ENCODE measurements at places on chromosomes 2 and 18.

DNA sequence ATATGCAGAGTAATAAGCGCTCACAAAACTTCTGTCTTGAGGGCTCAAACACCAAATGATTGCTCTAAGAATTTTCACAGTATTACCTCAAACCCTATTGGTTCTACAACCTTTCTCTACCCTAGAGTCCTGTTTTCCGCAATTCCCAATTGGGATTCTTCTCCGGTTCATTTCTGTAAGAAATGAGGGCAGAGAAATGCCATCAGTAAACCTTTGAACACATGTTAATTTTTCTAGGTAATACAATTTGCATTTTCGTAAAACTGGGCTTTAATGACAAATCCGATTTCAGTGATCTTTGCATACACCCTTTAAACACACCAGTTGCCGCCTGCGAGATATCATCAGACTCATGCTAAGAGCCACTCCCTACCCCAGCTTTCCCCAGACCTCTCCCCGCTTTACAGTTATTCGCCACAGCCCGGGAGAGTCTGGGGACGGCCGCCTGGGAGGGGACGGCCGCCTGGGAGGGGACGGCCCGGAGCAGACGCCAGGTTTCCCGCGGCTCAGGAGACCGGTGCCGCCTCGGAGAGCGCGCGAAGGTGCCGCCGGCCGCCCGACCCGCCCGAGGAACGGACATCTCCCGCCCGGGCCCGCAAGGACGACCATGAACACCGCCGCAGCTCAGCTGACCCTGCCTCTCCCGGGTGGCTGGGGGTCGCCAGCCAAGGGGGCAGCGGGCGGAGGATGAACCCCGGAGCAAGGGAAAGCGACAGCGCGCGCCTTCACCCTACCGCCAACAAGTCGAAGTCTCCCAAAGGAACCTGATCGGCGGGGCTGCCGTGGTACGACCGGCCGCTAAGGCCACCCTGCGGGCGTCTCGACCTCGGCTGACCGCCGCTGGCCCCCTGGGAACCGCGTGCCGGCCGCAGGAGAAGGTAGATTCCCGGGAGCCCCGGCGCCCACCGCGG, 463 bp downstream of the SMC6 start:
- DNase-seq: peak; percentile 27

DNA sequence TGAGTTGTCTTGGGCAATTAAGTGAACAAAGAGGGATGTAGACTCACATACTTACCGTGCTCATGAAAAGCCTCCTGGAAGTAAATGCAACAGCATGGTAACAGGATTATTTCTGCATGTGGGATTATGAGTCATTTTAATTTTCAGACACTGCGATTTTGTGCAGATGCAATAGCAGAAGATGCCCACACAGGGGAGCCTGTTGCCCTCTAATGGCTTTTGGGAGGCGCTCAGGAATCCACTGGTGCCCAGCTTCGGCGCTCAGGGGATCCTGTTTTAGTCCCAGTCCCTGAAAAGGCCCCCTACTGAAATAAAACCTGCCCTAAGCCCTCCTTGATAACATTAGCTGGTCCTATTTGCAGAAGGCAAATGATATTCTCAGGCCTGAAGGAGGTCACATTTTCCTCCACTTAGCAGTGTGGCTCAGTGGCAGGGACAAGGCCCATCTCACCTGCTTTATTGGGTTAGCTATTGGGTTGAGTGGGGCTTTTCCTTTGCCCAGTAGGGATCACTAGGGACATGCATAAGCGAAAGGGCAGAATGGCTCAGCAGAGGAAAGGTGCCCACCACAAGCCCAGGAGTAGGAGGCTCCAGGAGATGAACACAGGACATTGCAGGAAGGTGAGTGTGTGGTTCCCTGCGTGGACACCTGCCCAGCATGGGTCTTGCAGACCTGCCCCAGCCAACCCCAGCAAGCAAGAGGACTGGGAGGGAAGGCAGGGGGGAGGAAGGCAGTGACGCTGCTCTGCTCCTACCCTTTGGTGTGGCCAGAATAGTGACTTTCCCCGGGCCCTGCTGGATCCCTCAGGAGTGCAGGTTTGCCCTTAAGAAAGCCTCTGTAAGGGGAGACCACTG, 26.5 kb upstream of the KCNS3 start:
- DNase-seq: peak; percentile 32

- no peak for DNase-seq
These were observed 46.3 kb downstream of the MTCL1 start for GRCh38 chr18:8751692-8752091.

DNA sequence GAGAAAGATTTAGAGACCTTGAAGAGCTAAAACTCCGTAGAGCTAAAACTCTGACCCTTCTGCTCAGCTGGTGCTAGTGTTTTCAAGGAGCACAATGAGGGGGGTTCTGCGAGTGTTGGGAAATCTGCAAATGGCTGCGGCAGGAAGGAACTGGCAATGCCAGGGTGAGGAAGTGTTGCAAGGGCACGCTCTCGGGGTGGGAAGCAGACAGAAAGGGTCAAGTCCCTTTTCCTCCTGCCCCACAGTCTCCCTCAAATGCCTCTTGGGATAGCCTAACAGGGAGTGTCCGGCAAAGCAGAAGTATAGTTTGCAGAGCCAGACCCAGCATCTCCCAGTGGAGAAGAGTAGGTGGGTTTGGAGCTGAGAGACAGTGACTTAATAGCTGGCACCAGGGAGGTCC, 60.5 kb downstream of the NCAPH start:
- DNase-seq: no peak

- DNase-seq: no peak
These were observed 278.5 kb downstream of the SRBD1 start for GRCh38 chr2:45332567-45332966.

GRCh38 chr18:23650968-23651927, 11.5 kb downstream of the ANKRD29 start:
- DNase-seq: no peak

DNA sequence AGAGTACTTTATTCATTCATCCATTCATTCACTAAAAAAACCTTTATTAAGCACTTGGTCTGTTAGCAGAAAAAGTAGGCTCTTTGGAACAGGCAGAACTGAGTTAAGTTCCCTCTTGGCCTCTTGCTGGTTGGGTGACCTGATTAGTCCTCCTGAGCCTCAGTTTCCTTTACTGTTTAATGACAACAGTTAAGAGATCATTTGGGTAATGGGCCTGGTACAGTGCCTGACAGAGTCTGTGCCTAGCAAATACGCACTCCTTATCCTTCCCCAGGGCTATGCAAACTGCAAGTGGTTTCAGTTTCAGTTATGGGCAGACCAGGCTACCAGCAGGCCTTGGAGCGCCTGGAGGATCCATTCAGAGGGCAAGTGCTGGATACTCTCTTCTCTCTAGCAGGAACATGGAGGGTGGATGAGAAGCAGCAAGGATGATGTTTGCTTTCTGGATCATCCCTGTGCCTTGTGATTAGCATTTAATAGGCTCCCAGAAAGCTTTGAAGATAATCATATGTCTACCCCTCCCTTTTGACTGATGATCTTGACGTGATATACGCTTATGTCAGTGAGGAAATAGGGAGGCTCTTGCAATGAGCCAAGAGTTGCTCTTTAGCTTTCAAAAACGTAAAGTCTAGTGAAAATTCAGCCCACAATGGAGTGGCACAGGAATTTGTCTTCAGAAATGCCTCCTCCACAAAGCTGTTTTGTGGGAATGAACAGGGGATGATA, 12.4 kb upstream of the TAF1B start:
- no peak for DNase-seq

GRCh38 chr18:45785134-45785533, 40.3 kb upstream of the SIGLEC15 start:
- no peak for DNase-seq

- DNase-seq: no peak
These were observed 271.3 kb upstream of the PXDN start for GRCh38 chr2:2015646-2016045.

DNA sequence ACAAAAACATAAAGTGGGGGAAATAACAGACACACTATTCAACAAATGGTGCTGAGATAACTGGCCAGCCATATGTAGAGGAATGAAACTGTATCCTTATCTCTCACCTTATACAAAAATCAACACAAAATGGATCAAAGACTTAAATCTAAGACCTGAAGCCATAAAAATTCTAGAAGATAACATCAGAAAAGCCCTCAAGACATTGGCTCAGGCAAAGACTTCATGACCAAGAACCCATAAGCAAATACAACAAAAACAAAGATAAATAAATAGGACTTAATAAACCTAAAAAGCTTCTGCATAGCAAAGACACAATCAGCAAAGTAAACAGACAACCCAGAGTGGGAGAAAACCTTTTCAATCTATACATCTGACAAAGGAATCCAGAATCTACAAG, 278.9 kb downstream of the PIK3C3 start:
- no peak for DNase-seq

DNA sequence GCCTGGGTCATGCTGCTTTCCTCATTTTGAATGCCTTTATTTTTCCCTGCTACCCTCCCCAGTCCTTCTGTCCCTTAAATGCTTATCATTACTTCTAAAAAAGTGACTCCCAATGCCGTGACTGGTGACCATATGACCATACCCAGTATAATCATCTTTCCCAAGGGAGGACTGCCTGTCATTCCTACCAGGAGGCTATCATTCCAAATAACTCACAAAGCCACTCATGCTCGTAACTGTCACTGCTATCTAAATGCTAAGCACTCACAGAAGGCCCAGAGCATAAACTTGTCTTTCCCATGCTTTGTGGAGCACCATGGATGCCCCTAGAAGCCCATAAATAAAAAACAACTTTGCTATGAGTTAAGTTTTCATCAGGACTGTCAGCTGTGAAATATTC, 38.7 kb upstream of the CREB1 start:
- no peak for DNase-seq

- DNase-seq: no peak
These were observed 186.5 kb downstream of the LNPK start for GRCh38 chr2:175815537-175815936.

GRCh38 chr2:69076601-69077000, 63.6 kb downstream of the ANTXR1 start:
- DNase-seq: no peak

- no peak for DNase-seq
These were observed 114.4 kb downstream of the NCK2 start for GRCh38 chr2:105858868-105859693.

DNA sequence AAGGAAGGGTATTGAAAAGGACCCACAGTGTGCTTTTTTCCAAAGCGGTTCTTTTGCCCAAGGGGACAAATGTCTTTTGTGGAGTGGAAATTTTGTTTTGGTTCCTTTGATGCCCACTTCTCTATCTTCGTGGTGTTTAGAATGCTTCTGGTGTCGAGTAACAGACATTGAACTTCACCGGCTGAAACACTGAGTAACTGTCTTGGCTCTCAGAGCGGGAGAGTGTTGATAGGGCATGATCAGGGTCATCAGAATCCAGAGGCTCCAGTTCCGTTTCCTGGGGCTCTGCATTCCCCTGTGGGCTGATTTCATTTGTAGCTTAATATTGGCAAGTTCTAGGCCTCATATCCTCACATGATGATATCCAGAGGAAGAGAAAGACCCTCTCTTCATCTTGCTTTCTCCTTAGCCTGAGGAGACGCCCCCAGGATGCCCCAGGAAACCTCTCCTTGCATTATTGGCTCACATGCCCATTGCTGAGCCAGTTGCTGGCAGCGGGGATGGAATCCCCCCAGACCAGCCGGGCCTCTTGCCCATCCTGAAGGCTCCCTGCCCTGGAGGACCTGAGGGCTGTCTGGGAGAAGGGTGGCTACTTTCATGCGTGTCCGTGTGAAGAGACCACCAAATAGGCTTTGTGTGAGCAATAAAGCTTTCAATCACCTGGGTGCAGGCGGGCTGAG, 27.9 kb upstream of the AGFG1 start:
- no peak for DNase-seq

DNA sequence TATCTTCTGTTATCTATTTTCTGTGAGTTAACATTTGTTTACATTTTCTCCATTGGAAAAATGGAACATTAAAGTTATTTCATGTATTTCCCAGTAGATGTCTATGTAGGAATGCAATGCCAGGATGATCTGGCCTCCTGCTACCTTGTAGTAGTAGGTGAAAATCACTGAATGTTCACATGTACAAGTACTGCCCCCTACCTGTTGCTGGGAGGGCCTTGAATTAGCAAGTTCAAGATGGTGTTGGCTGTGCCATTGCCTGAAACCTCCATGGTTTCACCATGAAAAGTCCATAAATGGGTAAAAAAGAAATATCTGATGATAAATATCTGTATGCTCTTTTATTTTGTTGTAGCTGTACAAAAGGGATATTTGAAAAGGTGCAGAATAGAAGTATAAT, 30.7 kb downstream of the XRCC5 start:
- DNase-seq: peak; percentile 9

GRCh38 chr2:43114210-43114609, 112.2 kb downstream of the ZFP36L2 start:
- peak; percentile 25 for DNase-seq

DNA sequence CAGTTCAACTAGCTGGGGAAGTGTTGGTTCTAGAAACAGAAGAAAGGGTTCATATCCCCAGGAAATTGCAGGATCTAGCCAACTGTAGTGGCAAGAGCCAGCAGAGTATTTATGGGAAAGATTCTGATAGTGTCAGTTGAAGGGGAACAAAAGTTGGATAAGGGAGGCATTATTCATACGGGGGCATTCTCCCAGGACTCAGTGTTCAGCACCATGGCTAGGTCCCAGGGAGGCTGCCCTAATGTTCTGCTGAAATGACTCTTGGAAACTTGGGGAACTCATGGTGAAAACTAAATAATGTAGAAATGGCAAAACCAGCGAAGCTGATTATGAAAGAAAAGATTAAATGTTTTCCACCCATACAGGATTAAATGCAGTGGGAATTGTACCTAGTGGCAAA, 543.7 kb downstream of the TRIB2 start:
- no peak for DNase-seq

DNA sequence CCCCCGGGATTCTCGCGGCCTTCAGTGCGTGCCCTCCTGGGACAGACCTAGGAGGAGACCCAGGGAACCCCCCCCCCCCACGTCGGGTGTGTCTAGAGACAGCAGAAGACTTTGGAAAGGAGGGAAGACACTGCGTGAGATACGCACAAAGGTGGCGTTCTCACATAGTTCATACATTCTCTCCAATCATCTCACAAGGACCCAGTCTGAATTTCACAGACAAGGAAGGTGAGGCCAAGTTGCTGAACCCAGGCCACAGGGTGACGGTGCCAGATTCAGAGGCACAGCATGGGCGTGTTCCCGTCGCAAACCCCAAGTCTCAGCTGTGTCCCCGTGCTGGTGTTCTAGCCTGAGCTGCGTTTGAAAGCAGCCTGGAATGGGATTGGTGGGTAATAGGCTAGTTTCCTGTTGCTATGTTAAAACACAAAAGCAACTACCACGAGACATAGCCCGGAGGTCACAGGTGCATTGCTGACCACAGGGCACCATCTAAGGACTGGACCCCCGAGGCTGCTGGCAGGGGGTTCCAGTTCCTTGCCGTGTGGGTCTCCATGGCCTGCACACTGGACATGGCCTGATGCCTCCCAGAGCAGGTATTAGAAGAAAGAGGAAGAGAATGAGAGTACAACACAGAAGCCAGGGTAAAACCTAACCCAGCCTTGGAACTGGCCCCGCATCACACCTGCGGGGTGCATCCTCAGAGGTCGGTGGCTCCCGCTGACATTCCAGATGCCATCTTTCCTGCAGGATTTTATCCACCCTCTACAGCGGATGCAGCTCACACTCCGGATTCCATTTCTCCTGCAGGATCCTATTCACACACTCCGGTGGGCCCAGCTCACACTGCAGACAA, 1.1 kb upstream of the PXDN start:
- DNase-seq: no peak

All from NCI-H1105 treated with DMSO at 0.1 percent for 48 hours (cell line).